ENCODE measurements at places on chromosomes 1 and 21. TPM values are rescaled to one million over a fixed set of nuclear protein-coding genes. Genes with fewer than 3 reads are reported as not detected.

The SYF2 gene
- 41.5 TPM for total RNA-seq

The PCBP3 gene
- 1.1 TPM for total RNA-seq

The ARF1 gene
- 248 TPM for total RNA-seq

The GJA5 gene
- not detected for total RNA-seq
